ENCODE measurements at places on chromosomes 1 and 21.

GRCh38 chr1:185722098-185722497 is 12.1 kb upstream of the HMCN1 start:
- no peaks in the 10 kb centered on the region for H3K36me3 ChIP-seq
- H3K4me1 ChIP-seq = no peaks in the 10 kb centered on the region
- no peak overlapping the region for H3K4me3 ChIP-seq
- no peaks in the 10 kb centered on the region for H3K27me3 ChIP-seq
- no peak overlapping the region for H3K27ac ChIP-seq
- no peak for DNase-seq

DNA sequence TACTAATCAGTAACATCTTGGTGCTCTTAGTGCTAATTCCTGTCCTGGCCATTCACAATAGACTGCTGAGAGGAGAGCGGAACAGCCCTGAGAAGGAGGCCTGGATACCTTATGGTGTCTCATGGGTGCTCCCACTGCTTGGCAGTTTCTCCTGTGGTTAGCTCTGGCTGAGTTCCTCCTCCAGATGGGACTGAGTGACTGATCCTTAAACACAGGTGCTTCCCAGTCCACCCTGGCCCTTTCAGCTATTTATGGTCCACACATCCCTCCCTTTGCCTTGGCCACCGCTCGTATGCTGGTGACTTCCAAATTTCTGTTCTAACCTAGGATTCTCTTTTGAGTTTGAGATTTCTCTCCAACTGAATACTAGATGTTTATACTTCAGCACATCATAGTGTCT is 157.0 kb upstream of the CACNA1E start:
- DNase-seq = peak; percentile 24
- no peak overlapping the region for H3K4me3 ChIP-seq
- H3K36me3 ChIP-seq = no peaks in the 10 kb centered on the region

DNA sequence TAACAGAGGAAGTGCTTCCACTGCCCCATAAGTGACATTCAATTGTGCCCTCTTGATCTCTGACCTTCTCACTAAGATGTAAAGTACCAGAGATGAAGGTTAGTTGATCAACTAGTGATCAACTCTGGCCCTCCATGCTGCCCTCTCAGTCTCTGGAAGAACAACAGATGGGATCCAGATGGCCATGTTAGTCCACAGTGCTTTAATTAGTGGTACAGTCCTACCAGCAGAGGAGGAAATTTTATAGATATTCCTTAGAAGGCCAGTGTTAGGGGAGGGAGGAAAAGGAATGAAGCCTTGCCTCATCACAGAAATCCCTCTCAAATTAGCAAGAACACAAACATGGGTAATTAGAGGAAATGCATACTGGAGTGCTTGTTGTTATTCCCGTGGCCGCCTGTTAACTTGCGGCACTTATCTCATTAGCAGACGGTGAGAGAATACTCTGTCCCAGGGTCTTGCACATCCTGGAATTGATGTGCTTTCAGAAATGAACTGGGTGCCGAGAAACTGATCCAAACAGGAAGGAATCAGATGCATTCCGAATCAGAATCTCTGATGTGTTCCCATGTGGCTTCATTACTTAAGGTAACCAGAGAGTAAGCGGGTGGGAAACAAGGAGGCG is 91.1 kb upstream of the RGS4 start:
- no peak overlapping the region for H3K4me3 ChIP-seq
- no peaks in the 10 kb centered on the region for H3K27me3 ChIP-seq
- H3K27ac ChIP-seq = no peak overlapping the region
- H3K4me1 ChIP-seq = no peaks in the 10 kb centered on the region
- H3K36me3 ChIP-seq = no peaks in the 10 kb centered on the region
- DNase-seq = no peak

DNA sequence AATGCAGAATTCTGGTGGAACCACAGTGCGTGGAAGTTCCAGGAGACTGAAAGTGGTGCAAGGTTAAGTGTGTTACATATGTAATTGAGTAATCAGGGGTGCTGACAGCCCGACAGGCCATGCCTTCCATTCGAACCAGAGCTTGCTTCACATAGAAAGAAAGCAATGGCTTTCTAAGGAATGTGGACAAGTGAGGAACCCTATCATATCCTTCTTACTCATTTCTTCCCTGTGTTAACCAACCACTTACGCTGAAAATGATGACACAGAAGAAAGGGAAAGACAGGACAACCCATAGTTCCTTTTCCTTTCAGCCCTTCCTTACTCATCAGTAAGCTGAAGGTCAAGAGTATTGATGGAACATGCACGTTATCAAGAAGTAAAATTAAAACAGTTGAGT is 48.1 kb upstream of the KCNA3 start:
- no peak overlapping the region for H3K4me3 ChIP-seq
- DNase-seq = no peak
- no peak overlapping the region for H3K27ac ChIP-seq
- H3K4me1 ChIP-seq = no peaks in the 10 kb centered on the region
- peaks cover 43% of the 10 kb centered on the region for H3K27me3 ChIP-seq
